IPS DF 6.9 (cell line): ENCODE measurements at places on chromosomes 1 and 21.

DNA sequence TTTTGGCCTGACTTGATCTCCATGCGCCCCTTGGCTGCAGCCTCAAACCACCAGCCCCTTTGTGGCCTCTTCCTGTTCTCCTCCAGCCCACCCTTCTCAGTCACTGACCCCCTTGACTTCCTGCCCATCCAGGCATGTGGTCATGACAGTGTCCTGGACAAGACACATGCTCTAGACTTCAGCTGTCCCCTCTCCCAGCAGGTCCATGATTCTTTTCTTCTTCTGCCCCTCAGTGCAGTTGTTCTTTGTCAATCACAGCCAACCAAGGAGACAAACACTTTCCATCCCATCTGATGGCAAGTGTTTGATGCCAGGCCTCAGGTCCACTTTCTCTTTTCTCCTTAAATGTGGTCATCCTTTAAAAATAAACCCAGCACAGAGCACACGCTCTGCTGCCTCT lies 49.7 kb downstream of the SYT6 start:
- DNase-seq, result no peak

- DNase-seq, result no peak
Observed at GRCh38 chr1:177229781-177230180, 59.0 kb downstream of the BRINP2 start.

DNA sequence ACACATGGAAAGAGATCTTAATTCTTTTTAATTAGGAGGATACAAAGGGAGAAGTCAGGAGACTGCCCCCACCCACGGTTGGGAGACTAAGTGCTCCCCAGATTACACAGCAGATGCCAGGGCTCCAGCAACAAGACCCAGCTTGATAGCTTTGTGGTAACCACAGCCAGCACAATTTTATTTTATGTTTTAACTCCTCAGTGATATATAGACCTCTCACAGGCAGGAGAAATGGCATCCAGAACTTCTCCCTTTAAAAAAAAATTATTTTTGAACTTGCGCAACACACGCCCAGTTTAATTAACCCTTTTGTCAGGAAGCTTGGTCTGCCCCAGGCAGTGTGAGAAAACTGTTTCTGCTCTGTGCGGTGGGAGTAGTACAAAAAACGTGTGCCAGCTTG lies 62.6 kb upstream of the ACOT11 start:
- DNase-seq, result no peak

DNA sequence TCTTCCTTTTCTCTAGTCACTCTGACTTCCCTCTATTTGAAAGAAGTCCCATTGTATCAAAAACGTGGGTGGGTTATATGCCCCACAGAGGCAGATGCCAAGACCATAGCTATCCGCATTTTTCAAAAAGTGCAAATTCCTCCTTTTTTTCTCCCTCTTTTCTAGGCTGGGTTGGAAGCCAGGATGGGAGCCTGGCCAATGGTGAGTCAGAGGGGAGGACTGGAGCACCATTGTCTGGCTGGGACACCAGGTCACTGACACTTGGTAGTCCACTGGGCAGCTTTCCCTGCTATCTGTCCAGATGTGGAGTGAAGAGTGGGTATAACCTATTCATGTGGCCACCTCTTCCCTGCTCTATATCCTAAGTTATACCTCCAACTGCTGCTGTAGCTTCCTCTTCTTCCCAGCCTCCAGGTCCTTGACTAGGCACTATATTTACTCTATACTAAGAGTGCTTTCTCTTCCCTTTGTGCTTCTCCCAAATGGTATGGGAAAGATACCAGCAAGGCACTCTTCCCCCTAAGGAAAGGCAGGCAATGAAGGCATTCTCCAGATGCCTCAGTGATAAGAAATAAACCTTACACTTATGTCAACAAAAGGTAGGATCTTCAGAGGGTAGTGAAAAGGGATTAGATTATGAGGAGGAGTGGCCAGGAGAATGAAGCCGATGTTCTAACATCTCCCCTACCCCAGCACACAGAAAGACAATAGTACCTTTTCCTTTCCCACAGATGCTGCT lies 12.9 kb downstream of the PI4KB start:
- no peak for DNase-seq

DNA sequence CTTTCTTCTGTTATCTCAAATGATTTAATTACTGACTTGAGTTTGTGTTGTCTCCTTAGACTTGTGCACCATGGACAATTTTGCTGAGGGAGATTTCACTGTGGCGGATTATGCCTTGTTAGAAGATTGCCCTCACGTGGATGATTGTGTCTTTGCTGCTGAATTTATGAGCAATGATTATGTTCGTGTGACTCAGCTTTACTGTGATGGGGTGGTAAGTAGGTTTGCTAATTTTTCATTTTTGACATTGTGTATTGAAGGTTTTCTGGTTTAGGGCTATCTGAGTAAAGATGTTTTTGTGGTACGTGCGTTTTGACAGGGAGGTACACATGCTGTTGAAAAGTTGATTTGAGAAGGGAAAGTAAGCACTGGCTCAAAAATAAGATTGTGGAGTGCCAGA lies 14.1 kb downstream of the TTC3 start:
- DNase-seq, result no peak

- DNase-seq, result no peak
Observed at GRCh38 chr1:230208619-230209261, 141.7 kb downstream of the GALNT2 start.

DNA sequence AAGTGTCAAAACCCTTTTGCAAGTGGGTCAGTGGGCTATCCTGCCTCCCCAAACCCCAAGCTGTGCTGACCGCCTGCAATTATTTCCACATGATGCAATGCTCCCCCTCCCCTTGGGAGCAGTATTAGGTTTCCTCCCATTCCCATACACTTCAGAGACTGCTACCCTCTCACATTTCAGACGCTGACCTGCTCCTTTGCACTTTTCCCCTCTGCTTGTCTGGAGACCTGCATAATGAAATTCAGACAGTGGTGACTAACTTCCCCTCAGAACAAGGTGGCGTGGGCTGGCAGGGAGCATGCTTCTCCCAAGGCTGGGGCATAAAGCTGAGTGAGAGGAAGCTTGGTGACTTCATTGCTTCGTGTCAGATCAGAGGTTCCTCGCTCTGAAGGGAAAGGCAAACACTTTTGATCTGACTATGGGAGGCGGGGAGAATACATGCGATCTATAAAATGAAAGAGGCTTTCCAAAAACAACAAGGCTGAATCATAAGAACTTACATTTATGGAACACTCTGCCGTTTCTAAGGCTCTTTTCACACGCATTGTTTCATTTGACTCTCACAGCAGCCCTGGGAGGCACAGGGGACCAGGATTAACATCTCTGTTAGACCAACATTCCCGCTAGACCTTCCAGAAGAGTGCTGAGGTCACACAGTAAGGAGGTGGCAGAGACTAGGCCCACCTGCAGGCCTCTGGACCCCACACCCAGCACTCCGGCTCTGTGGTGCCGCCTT lies 27.5 kb upstream of the ROR1 start:
- DNase-seq, result no peak

GRCh38 chr1:33306653-33307493 lies 14.0 kb downstream of the A3GALT2 start:
- DNase-seq, result no peak

DNA sequence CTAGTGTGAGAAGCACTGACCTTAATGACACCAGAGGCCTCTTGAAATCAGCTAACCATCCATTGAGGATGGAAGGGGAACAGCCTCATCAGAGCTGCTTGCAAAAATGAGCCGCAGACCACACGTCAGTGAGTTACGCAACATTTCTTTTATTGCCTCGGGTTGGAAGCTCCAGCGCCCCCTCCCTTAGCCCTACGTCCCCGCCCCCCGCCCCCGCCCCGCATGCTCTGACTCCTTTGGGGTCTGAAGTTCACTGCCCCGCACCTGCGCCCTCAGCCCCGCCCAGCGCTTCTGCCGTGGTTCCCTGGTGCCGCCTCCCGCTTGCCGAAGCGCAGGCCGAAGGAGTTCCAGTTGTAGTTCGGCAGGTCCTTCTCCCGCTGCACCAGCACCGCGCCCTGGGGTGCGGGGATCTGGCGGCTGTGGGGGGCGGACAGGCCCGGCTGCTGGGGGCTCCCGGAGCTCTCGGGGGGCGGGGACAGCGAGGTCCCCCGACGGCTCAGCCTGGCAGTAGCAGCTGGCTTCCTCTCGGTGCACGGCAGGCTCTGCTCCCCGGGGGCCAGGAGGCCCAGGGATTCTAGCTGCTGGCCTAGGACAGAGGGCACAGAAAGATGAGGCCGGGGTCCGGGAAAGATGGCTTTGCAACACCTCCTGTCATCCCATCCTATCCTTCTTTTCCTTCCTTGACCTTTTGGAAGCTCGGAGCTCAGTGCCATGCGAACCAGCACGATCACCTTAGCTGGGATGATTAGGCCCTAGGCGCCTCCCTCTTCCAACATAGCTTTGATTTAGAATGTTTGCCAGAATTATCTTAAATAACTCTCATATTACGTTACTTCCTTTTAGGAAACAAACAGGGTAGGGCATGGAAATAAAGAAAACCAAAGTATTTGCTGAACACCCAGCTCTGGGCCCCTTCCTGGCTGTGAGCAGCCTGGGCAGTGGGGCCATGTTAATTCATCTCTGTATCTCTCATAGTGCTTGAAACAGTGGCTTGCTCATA lies 5.8 kb downstream of the KISS1 start:
- DNase-seq, result no peak

- no peak for DNase-seq
Observed at GRCh38 chr21:42201615-42202161, 17.3 kb upstream of the ABCG1 start.

- DNase-seq, result no peak
Observed at GRCh38 chr1:87179851-87180519, 148.7 kb upstream of the LMO4 start.

DNA sequence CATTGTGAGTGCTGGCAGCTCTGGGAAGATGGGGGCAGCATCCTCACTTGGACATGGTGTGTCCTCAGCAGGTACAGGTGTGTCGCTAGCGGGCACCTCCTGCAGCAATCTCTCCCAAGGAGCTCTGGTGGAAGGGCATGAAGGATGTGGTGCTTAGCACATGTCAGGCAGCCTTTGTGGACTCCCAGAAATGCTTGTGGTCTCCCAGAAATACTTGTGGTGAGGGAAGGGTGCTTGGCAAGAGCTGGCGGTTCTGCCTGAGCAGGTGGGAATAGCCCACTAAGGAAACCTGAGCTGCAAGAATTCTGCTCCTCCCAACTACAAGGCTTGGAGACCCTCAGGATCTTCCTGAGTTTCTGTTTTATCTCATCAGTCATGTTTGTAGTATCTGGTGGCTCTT lies 371.6 kb downstream of the PRDM2 start:
- no peak for DNase-seq

DNA sequence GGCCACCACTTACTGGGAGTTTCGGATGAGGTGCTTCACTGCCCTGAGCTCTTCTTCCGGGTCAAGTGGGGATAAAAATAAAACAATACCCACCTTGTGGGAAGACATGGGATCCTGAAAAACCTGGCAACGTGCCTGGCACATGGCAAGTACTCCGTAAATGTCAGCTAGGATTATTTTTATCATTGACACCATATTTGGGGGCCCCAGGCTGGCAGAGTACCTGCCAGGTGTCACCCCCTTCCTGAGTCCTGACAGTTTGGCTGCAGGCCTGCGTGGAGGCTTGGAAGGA lies 9.2 kb upstream of the EPHA2 start:
- no peak for DNase-seq

- no peak for DNase-seq
Observed at GRCh38 chr1:247913786-247914185, 6.3 kb upstream of the OR2T8 start.

DNA sequence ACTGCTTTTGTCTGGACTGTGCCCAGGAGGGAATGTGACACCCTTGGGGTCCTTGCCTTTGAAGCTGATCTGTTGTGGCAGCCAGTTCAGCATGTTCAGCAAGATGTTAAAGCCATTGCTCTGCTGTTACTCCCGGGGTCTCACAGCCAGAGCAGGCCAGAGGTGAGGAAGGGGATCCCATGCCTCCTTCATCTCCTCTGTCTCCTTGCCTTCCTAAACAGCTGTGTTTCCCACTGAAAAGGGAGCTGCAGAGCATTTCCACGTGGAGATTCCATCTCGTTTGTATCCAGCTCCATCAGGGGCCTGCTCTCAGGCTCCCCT lies 135.8 kb upstream of the COL6A1 start:
- no peak for DNase-seq

- DNase-seq, result no peak
Observed at GRCh38 chr1:198679535-198680173, 40.8 kb downstream of the PTPRC start.

GRCh38 chr1:5889901-5890300 lies 102.3 kb downstream of the NPHP4 start:
- no peak for DNase-seq

DNA sequence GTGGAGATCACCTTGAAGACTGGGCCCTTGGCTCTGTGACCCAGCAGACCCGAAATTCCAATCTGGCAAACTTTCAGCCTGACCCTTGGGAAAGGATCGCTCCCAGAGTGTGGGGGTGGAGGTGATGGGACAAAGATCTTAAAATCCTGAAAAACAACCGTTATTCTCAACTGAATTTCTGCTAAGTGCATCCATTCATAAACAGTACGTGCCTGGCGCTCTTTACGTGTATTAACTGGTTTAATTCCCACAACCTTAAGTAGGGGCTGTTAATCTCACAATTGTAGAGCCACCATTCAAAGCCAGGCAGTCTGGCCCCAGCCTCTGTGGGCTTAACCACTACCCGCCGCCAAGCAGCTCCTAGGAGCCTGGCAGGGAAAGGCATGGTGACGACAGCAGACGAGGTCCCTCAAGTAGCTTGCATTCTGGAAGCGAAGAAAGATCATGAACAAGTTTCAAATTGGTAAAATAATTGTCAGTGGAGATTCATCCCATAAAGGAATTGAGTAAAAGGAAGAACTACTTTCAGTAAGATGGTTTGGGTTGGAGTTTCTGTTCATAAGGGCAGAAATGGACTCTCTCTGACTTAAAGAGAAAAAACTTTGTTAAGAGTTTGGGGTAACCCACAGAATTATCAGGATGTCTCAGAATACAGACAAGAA lies 11.4 kb upstream of the RGS16 start:
- no peak for DNase-seq

GRCh38 chr1:230426246-230427093 lies at the start of gene PGBD5:
Gene PGBD5 (minus strand): TSS chr1:230426332. CDS start chr1:230425928, 404 bp downstream.
- DNase-seq, result no peak

DNA sequence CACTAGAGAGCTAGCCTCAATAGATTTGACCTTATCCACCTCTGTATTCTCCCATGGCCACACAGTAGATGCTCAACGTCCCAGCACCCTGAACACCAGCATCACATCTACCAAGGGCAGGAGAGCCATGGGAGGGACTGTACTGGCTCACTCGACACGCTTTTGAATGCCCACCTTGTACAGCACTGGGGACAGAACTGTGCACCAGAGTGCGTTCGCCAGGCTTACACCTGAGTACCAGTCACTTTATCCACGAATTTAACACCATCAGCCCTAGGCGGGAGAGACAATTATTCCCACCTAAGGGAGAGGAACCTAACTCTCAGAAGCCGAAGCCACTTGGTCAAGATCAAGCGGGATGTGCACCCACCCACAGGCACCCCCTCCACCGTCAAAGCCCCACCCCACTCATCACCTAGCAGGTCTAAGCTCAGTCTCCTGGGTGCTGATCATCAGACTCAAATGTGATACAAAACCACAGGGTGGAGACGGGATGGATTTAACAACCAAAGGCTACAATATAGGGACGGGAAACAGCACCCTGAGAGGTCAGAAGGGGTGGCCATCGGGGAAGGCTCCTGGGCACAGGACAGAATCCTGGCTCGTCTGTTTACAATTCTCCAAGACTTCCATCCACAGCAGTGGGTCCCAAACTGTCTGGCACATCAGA lies 110.5 kb downstream of the GLIS1 start:
- no peak for DNase-seq
